ENCODE measurements at places on chromosomes 1 and 21. TPM values are rescaled to one million over a fixed set of nuclear protein-coding genes. Genes with fewer than 3 reads are reported as not detected.

DNA sequence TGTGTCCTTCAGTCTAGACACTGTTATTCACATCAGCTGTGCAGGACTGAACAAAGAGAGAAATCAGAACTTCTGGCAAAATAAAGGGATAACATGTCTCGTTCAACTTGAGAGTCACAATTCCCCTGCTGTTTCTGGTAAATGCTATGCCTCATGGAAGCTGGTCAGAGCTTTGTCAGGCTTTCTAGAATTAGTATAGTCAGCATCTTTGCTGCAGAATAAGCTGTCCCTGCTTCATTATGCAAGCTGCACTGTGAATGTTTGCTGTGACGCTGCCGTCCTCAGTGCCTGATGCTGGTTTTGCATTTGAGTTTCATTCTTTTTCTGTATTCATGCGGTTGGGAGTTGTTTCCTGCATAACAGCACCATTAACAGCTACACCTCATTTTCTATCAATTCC lies 96.4 kb upstream of the KCNJ6 start:
- no peak for DNase-seq

DNA sequence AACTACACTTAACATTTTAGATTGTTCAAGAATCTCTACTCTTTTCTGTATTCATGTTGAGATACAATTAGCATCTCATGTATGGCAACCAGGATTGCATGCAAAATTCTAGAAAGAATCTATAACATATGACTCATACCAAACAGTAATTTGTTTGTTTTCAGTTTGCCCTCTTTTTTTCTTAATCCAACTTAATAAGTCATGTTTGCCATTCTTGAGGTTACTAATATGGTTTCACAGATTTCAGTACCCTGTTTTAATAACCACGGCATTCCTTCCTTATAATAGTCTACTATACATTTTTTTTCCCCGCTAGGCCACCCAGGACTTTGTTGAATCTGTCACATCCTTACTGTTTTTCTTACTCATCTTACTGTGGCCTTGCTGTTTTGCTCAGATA lies 140.8 kb downstream of the FMN2 start:
- peak; percentile 30 for DNase-seq

DNA sequence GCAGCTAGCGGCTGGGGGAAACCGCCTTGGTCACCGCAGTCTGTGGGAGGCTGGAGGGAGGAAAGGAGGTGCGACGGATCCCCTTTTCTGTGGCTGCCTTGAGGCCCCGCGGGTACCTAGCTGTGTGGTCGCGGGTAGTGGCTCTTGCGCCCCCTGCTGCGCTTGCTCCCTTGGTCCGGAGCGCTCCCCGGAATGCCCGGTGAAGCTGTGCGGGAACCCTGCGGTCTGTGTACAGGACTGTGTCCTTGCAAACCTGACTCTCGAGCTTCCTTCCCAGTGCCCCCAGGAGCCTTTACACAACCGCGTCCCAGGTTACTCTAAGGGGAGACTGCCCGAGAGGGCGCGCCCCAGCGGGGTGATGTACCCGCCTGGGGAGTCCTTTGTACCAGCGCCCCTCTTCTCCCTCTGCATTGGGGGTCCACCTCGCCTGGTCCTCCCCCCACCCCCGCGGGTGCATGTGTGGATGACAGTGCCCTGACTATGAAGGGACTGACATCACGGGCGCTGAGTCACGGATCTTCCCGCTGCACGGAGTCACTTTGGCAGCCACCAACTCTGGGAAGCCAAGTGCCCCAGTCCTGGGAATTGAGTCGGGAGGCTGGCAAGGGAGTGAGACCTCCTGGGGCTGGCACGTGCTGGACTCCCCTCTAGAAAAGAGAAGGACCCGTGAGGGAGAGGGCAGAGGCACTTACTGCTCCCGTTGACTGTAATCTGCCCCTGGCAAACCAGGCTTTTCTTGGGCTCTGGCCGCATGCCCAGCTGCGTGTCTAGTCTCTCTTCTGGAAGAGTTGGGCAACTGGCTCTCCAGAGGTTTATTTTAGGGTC lies 816 bp downstream of the IL6R start:
- peak; percentile 66 for DNase-seq

Gene RAB7B
- not detected for total RNA-seq

DNA sequence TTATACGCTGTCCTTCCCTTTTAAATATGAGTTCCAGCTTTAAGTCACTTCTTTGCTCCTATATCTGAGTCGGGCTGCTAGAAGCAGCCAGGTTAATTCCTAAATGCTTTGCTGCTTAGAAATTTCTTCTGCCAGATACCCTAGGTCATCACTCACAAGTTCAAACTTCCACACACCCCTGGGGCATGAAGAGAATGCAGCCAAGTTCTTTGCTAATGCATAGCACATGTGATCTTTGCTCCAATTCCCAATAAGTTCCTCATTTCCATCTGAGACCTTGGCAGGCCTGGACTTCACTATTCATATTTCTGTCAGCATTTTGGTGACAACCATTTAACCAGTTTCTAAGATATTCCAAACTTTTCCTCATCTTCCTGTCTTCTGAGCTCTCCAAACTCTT lies 14.5 kb upstream of the APP start:
- DNase-seq = no peak

- DNase-seq = no peak
These were observed 24.8 kb upstream of the ALDH4A1 start for GRCh38 chr1:18927082-18927653.

GRCh38 chr1:192430644-192431043 lies 113.9 kb downstream of the RGS21 start:
- DNase-seq = no peak

Gene SZT2
- total RNA-seq = 16.2 TPM

- no peak for DNase-seq
These were observed 2.9 kb upstream of the FOXO6 start for GRCh38 chr1:41358131-41359021.

- DNase-seq = no peak
These were observed 2.6 kb downstream of the GUK1 start for GRCh38 chr1:228142701-228143136.

Data from NCI-H460 (cell line).